ENCODE measurements at places on chromosomes 7 and 10.

- DNase-seq, result no peak
Measured at GRCh38 chr10:118840776-118841468, 86.2 kb upstream of the CACUL1 start.

- no peak for DNase-seq
Measured at GRCh38 chr10:16689227-16689626, 128.0 kb downstream of the RSU1 start.

GRCh38 chr10:120971671-120972070, 120.5 kb downstream of the WDR11 start:
- DNase-seq, result no peak

- DNase-seq, result no peak
Measured at GRCh38 chr7:19690736-19691135, 18.1 kb downstream of the POLR1F start.

- no peak for DNase-seq
Measured at GRCh38 chr10:102914781-102915180, 3.3 kb upstream of the CNNM2 start.

DNA sequence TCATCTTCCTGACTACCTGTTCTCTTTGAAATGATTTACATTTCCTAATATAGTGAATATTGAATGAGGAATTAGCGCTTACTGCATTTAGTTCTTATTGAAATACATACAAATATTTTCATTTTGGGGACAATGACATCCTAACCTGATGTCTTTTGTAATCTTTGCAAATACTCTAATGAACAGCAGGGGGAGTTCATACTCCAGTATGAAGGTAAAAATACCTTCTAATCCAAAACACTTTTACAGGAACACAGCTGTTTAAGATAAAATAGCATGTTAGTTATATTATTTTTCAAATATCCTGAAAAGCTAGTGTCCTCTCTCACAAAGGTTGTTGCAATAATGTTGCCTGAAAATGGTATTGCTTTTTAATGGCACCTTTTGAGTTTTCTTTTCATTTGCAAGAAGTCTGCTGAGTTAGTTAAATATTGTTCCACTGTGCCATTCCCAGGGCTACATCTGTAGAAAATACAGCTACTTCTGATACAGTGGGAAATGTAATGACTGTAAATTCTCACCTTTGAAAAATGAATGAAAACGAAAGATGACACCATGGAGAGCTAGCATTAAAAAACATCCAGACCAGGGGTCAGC, 400.0 kb downstream of the PHF14 start:
- no peak for DNase-seq

DNA sequence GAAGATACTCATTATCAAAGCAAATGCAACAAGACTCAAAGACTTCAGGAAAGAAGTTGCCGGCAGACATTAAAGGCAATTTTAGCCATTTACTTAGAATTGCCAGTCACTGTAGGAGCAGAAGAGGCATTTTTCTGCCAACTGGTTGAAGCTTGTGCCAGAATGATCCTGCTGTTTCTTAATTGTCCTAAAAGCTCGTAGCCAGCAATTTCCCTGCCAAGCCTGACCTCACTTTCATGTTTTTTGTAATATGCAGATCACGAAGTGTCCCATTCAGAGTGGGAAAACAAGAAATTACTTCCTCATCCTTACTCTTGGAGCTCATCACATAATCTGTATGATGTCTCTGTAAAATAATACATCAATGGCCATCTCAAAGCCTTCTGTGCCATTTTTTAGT, 130.9 kb upstream of the ANKRD1 start:
- no peak for DNase-seq
